ENCODE measurements at places on chromosomes 2 and 18.

DNA sequence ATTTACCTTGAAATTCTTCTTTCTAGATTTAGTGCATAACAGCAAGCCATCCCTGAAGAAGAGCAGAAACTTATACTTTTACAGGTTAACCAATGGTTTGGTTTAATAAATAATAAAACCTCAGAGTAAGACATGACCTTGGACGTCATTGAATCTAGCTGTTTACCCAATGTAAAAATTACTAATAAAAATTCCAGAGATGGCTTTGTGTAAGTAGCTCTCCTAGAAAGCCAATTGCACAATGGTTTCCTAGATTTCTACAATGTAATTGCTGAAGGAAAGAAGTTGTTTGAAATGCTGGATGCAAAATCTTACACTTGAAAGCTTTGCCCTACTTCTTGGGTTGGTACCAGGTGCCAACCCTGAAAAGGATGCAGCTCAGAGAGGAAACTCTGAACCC is 1.5 kb downstream of the XDH start:
- DNase-seq = no peak

- no peak for DNase-seq
Measured at GRCh38 chr2:3631851-3632659, 25.9 kb upstream of the ALLC start.

- DNase-seq = no peak
Measured at GRCh38 chr2:102367331-102367971, 11.9 kb downstream of the IL18R1 start.

DNA sequence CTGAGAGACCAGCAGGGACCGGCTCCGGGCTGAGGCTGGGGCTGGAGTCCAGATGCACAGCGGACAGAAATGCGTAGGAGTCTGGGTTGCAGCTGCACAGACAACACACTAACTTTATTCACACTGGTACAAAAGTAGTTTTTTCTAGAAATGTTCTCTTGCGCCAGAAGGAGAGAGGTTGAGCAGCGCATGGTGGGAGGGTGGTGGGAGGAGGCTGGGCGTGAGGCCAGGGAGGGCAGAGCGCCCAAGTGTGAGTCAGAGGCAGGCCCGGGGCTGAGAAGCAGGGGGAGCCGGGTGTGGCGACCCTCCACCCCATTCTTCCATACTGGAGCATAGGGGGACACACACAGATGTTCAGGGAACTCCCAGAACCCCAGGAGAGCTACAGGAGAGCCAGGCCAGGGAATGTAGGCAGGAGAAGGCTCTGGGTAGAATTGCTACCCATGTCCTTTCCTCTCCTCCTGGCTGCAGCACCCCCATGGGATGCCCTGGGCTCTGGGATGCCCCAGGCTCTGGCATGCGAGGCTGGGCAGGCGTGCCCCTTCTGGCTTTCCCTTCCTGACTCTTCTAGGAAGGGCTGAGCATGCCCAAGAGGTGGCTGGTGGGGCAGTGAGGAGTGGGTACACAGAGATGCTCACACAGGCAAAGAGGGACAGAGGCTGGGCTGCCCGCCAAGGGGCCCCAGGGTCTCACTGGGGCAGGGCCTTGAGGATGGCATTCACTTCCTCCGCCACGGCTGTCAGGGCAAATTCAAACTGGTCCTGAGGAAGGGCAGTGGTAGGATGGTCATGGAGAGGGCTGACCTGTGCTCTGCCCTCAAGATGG is 10.6 kb downstream of the DNAJB2 start:
- no peak for DNase-seq

DNA sequence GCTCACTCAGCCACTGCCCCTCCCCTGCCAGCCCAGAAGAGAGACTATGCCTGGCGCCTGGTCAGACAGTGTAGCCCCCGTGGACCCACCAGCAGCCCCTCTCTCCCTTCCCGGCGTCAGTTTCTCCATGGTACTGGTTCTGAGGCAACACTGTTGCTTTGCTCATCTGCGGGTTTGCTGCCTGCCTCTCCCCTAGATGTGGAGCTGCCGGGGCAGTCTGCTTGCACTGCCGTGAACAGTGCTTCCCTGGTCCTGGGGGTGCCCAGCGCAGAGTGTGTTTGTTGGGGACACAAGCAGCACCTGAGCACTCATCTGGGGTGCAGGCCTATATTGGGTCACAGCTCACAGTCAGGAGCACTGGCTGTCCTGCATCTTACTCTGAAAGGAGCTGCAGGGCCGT is 309.9 kb downstream of the NDUFA10 start:
- DNase-seq = no peak
